ENCODE measurements at places on chromosomes 16 and 17. TPM values are rescaled to one million over a fixed set of nuclear protein-coding genes. Genes with fewer than 3 reads are reported as not detected.

- DNase-seq = no peak
Observed at GRCh38 chr17:11006530-11006929, 168.6 kb upstream of the PIRT start.

- no peak for DNase-seq
Observed at GRCh38 chr16:30604316-30604947, 5.8 kb downstream of the ZNF689 start.

GRCh38 chr16:85401370-85401916 lies 211.7 kb upstream of the GSE1 start:
- no peak for DNase-seq

- DNase-seq = no peak
Observed at GRCh38 chr16:17224879-17225281, 245.9 kb downstream of the XYLT1 start.

DNA sequence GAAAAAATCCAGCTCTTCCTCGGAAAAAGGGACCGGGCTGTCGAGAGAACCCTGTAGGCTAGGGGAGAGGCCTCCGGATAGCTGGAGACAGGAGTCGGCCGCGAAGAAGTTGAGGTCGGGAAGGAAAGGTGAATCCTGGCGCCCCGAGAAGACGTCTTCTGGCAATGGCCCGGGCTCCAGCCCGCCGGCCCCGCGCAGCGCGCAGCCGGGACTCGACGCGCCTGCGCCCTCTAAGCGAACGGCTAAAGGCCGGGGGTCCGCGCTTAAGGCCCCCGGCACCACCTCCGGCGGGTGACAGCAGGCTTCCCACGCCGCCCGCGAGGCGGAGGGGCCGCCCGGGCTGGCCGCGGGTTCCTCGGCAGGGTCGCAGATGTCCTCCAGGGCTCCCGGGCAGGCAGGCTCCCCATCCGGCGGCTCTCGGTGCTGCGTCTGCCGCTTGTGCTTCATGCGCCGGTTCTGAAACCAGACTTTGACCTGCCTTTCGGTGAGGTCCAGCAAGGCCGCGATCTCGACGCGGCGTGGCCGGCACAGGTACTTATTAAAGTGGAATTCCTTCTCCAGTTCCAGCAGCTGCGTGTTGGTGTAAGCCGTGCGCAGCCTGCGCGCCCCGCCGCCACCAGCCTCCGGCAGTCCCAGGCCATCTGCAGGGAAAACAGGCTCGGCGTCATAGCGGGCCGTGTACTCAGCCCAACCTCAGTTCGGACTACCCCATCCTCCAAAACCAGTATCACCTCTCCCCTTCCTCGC lies 1.6 kb downstream of the HOXB2 start:
- no peak for DNase-seq

DNA sequence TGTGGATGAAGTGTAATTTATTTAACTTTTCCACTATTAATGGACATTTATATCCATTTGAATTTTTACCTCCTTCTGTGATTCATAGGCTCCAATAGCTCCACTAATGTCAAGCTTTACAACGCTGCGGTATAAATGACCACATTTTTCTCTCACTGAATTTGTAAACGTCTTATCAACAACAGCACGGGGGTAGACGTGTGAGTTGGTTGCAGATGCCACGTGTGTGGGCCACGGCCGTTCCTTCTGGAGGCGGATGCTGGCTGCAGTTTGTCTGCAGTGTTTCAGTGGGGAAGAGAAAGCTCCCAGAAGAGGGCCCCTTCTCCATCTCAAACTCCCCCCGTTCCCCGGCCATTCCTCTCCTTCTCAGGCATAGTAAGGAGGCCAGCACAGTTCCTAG lies 68.2 kb upstream of the XYLT1 start:
- no peak for DNase-seq

DNA sequence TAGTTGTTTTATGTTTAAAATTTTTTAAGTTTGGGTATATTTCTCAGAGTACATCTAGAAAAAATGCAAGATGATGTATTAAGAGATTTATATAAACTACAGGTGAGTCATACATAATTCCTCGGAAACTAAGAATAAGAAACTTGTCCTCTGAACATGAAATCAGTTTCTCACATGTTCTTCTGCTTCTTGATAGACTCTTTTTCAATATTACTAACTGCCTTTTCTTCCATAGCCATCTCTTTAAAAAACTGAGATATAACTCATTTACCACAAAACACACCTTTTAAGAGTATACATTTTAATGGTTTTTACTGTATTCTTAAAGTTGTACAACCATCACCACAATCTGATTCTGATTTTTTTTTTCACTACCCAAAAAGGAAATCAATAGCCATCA lies 238.4 kb upstream of the AXIN2 start:
- DNase-seq = no peak

GRCh38 chr17:1123921-1124715 lies 55.7 kb downstream of the ABR start:
- DNase-seq = no peak

DNA sequence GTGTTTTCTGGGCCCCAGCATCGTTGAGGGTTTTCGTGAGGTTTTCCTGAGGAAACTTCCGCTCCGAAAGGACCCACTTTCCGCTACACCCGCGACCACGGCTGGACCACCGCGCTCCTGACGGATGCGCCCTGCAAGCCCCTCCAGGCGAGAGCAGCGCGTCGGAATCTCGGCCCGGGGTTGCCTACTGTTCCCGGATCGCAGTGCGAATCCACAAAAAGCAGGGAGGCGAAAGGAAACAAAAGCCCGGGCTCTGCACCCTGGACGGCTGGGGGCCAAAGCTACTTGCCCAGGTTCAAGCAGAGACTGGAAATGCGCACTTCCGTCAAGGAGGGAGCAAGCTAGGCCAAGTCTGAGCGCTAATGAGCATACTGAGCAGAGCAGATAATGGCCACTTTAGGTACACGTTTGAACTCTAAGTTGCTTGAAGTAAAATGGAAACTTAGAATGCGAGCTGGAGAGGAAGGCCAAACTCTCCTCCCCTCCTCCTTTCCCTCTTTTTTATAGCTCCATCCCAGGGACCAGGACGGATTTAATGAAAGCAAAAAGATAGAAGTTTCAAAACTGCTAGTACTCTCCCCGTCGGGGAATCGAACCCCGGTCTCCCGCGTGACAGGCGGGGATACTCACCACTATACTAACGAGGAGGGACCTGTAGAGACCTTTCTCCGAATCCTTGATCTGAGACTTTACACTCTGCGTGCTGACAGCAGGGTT lies 11.4 kb upstream of the AURKB start:
- DNase-seq = peak; percentile 94

DNA sequence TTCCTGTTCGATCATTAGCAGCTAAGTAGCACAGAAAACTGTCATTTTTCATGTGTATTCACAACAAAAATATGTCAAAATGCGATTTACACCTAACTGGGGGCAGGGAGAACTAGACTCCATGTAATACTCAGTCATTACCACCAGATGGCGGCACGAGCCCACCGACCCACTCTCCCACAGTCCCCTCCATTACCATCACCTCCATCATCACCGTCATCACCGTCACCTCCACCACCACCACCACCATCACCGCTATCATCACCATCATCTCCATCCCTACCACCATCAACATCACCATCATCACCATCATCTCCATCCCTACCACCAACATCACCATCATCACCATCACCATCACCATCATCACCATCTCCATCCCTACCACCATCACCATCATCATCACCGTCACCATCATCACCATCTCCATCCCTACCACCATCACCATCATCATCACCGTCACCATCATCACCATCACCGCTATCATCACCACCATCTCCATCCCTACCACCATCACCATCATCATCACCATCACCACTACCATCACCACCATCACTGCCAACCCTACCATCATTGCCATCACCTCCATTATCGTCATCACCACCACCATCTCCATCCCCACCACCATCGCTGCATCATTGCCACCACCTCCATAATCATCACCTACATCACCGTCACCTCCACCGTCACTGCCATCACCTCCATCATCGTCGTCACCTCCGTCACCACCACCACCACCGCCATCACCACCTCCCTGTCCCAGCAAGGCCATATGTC lies 14.4 kb downstream of the NDUFAF8 start:
- DNase-seq = peak; percentile 39

GRCh38 chr17:30969989-30970830 lies 629 bp upstream of the RNF135 start:
- no peak for DNase-seq

DNA sequence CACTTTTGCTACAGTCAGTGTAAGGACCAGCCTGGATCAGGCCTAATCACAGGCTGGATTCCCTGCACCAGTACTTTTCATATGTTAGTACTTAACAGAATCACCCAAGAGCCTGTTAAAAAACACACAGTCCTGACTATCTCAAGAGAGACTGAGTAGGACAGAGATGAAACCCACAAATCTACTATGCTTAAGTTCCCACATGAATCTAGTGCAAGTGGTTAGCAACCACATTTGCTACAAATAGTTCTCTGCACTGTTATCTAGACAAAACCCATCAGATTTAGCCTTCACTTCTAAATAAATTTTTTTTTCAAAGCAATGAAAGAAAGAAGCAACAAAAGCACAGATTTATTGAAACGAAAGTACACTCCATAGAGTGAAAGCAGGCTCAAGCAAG lies 38.9 kb downstream of the SSH2 start:
- no peak for DNase-seq

GRCh38 chr16:48284772-48285409 lies 37.6 kb upstream of the ABCC11 start:
- DNase-seq = no peak

GRCh38 chr17:77503293-77503655 lies 362.5 kb downstream of the SEC14L1 start:
- DNase-seq = no peak

- no peak for DNase-seq
Observed at GRCh38 chr16:3837851-3838586, 42.5 kb downstream of the CREBBP start.

DNA sequence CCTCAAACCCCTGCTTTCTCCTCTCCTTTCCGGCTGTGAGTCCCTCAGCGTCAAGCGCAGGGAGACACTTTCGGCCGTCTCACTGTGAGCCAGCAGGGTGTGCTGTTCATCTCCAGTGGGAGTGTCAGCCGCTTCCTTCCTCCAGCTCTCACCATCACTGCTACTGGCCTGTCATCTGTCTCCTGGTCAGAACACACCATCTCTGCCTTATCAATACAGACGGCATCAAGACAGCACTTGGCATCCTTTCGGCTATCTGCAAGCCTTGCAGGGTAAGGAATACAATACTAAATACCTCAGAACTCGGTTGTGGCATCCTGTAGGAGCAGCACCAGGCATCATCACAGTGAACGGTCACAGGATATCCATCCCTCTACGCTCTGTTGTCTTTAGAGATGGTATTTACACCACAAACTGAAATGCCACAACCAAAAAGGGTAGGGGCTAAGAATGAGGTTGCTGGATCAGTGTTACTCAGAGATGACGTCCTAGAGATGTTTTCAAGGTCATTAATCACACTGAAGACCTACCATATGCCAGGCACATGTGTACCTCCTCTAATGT lies 20.7 kb upstream of the CMTM4 start:
- no peak for DNase-seq

GRCh38 chr16:81885976-81886586 lies 107.0 kb downstream of the PLCG2 start:
- DNase-seq = no peak

DNA sequence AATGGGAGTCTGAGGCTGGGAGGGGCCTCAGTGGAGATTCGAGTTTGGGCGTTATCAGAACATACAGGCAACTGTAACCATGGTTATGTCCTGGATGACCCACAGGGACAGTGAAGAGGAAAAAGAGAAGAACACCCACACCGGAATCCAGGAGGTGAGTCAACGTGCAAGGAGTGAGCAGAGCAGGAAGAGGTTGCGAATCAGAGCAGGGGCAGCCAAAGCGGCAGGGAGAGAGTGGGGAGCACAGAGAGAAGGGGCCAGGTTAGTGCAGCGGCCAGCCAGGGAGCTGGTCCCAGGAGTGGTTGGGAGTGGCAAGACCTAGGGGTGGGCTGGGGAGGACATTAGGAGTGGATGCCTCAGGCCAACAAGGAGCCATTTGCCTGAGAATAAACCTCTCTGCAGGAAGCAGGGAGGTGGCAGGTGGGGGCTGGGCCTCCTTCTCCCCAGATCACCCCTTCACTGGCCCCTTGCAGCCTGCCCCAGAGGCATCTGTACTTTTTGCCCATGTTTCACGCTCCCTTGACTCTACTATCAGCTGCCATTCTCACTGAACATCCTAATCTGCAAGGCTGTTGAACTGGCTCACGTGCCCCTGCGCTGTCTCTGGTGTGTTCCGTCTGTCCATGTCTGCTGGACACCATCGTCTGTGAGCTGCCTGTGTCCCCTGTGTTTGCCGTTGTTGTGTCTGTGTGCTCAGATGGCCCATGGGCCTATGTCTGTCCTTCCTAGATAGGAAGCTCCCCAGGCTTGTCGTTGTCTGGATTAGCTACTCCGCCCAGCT lies 5.1 kb downstream of the KRT13 start:
- no peak for DNase-seq

DNA sequence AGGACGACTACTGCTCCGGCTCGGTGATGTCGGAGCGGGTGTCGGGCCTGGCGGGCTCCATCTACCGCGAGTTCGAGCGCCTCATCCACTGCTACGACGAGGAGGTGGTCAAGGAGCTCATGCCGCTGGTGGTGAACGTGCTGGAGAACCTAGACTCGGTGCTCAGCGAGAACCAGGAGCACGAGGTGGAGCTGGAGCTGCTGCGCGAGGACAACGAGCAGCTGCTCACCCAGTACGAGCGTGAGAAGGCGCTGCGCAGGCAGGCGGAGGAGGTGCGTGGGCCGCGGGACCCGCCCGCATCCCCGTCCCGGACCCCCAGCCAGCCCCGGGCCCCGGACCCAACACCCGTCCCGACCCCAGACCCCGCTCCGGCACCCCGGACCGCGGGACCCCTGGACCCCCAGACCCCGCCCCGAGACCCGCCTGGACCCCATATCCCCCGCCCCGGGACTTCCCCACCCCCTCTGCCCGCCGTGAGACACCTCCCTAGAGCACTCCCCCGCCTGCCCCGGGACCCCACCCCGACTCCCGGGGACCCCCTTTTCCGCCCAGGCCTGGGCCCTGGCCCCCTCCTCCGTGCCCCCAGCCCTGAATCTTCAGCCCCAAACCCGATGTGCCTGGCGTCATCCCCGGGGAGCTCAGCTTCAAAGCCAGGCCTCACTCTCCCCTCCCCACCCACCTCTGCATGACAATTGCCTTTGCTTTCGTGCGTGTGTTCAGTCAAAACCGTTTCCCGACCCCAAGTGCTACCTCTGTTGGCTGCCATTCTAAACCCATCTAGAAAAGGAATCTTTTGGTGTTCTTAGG lies 594 bp downstream of the MAPK8IP3 start:
- no peak for DNase-seq

GRCh38 chr17:50918071-50918932 lies 52.1 kb upstream of the TOB1 start:
- DNase-seq = no peak

- peak; percentile 62 for DNase-seq
Observed at GRCh38 chr17:2593821-2594721, 617 bp downstream of the PAFAH1B1 start.

The KRTAP3-1 gene
- not detected for total RNA-seq

The KRT32 gene
- total RNA-seq = not detected

The GAS2L2 gene
- total RNA-seq = 0.82 TPM

The PTX4 gene
- total RNA-seq = not detected

The TERF2IP gene
- 77.2 TPM for total RNA-seq

The GDE1 gene
- 68.0 TPM for total RNA-seq

The GAST gene
- total RNA-seq = not detected

The ABI3 gene
- 6.2 TPM for total RNA-seq
